Activated T-cell treated with anti-CD3 and anti-CD28 coated beads for 1 hour (primary cell): ENCODE measurements at places on chromosomes 3 and 15.

DNA sequence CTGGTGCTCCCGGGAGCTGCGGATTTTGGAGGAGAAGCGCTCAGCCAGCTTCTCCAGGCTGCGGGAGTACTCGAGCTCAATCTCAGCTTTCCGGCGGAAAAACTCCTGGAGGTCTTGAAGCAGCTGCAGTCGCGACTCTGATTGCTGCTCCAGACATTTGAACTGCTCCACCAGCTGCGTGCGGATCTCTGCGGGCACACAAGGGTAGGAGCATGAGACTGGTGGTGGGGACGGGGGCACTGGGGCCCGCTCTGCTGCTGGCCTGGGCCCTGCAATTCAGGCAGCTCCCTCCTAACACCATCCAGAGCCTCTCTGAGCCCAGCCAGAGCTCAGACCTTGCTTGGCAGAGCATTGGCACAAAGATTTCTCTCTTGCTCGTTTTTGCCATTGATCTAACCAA is 124.7 kb downstream of the SRGAP3 start:
- no peak for DNase-seq

GRCh38 chr3:9224490-9224889 is 25.0 kb downstream of the SRGAP3 start:
- no peak for DNase-seq

DNA sequence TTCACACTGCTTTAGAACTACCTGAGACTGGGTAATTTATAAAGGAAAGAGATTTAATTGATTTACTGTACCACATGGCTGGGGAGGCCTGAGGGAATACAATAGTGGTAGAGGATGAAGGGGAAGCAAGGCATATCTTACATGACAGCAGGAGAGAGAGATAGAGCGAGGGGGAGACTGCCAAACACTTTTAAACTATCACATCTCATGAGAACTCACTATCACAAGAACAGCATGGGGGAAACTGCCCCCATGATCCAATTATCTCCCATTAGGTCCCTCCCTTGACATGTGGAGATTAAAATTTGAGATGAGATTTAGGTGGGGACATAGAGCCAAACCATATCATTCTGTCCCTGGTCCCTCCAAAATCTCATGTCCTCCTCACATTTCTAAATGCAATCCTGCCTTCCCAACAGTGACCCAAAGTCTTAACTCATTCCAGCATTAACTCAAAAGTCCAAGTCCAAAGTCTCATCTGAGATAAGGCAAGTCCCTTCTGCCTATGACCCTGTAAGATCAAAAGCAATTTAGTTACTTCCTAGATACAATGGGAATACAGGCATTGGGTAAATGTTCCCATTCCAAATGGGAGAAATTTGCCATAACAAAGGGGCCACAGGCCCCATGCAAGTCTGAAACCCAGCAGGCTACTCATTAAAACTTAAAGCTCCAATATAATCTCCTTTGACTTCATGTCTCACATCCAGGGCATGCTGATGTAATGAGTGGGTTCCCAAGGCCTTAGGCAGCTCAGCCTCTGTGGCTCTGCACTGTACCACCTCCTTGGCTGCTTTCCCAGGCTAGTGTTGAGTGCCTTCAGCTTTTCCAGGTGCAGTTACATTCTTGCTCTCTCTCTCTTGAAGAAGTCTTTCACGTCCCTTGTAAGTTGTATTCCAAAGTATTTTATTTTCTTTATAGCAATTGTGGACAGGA is 481.7 kb upstream of the TGFBR2 start:
- no peak for DNase-seq

GRCh38 chr3:29695643-29696198 is 414.9 kb downstream of the RBMS3 start:
- no peak for DNase-seq

GRCh38 chr3:137988982-137989381 is 21.0 kb upstream of the CLDN18 start:
- no peak for DNase-seq

DNA sequence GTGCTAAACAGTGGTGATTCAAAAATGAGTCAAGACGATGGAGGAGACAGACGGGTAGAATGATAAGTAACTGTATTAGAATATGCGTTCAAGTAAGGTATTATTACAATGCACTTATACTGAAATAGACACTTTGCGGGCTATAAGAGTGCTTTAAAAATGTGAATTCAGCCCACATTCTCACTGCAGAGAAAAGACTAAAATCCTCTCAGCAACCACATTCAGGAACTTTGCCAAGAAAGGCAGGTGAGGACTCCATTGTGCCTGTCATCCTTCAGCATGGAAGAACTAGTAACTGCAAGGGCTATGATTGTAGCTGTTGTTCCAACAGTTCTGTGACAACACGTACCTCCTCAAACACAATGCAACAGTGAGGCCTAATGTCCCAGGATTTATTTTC is 272.0 kb downstream of the RORA start:
- DNase-seq, result no peak

- DNase-seq, result no peak
Observed at GRCh38 chr3:23859839-23860382, 54.2 kb downstream of the UBE2E1 start.

GRCh38 chr15:74631935-74632560 is 16.4 kb downstream of the CLK3 start:
- peak; percentile 42 for DNase-seq

DNA sequence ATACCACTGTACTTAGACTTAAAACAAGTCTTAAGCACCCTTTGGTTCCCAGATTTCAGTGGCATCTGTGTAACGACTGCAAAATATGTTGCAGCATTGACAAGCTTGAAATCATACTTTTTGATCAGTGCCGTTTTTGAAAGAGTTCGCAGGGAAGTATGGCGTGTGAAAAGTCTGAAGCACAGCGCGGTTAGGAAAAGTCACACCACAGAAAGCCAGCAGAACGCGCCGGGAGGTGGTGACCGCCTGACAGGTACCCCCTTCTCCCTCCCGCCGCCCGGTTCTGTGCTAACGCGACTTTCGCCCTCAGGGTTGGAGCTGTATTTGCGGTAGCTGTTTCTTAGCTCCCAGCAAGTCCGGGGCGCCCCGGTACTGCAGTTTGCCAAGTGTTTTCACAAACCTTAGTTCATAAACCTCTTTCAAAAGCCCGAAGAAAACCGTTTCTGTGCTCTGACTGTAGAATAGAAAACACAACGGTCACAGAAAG is 481 bp upstream of the CRYBG3 start:
- peak; percentile 24 for DNase-seq

GRCh38 chr3:190772831-190773230 is 89.7 kb downstream of the GMNC start:
- no peak for DNase-seq

DNA sequence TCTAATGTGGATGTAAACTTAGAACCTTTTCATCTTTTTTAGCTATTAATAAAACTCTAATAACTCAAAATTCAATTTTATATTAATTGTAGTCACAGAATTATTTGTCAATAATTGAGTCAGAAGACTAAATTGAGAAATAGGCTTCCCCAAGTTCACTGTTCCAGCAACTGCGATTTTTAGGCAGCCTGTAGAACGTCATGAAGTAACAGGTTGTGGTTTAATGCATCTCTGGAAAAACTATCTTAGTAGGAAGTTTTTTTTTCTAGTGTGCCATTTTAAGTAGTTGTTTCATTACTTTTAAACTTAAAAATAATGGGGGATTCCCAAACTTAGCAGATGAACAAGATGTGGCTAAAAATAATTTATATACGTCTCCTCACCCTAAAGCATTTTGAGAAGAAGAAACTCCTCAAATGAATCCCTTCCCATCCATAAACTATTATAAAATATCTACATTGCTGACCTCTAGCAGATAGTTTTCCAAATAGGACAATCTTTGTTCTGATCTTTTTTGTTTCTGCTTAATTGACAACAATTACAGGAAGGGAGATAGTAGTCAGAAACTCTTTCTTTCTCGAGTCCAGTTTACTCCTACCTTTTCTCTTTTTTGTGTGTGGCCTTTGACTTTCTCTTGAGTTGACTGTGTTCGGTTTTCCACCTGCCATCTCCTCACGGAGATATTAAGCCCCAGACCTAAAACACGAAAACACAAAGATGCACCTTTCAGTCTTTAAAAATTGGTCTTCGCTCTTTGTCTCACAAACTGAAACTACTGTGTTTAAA is 43.1 kb downstream of the LRCH3 start:
- DNase-seq, result no peak

- no peak for DNase-seq
Observed at GRCh38 chr3:100023150-100023549, 91.2 kb downstream of the FILIP1L start.

DNA sequence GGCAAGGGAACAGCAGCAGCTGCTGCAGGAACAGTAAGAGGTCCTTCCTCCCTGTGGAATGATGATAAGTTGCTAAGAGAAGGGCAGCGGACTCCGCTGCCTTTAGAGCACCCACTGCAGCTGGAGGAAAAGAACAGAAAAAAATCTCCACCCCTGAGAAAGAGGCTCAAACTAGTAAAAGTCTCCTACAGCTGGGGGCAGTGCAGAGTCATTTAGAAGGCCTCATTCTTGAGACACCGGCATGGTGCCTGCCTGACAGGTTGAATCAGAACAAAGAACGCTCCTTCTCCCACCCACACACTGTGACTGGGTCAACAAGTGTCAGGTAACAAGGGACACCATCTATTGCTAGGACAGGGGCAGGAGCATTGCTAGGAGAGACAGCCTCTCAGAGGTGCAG is 188.4 kb downstream of the ABHD5 start:
- no peak for DNase-seq

- no peak for DNase-seq
Observed at GRCh38 chr15:39242345-39242744, 338.5 kb upstream of the THBS1 start.

DNA sequence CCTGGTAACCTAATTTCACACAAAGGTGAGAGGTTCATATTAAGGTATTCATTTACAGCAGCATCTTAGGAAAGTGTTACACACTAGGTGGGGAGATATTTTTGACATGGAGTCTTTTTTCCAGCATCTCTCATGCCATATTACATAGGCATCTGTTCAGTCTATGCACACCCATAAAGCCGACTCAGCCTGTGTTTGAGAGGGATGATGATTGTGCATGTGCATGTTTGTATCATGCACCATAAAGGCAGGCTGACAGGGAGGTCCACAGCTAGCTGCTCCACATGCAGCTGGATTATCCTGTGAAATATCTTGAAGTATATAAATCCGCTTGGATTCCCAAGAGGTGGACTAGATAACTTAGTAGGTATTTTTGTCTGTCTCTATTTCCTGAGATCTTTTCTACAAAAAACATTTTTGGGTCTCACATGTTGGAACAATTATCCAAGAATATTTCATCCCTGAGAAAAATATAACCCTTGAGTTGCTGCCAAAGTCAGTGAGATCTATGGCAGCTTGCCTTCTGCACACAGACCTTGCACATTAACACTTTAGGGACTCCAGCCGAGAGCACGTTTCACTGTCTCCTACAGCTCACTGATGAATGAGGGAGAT is 288.4 kb upstream of the DPH6 start:
- DNase-seq, result no peak

DNA sequence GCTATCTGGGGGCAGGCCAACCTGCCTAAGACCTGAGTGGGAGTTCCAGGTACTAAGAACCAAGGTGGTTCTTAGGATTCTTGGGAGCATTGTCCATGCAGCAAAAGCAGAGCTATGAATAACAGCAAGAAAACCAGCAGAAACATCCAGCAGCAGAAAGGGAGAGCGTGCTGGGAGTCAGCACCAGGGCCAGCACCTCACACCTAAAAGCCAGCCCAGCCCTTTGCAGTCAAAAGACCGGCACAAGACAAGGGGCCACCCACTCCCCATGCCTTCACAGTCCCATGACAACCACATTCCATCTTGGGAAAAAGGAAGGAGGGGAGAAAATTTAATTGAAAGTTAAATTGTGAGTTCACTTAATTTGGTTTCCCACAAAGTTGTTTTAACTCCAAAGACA is 364.9 kb downstream of the AGBL1 start:
- DNase-seq, result no peak

GRCh38 chr15:54687628-54688027 is 509.1 kb downstream of the RSL24D1 start:
- no peak for DNase-seq

DNA sequence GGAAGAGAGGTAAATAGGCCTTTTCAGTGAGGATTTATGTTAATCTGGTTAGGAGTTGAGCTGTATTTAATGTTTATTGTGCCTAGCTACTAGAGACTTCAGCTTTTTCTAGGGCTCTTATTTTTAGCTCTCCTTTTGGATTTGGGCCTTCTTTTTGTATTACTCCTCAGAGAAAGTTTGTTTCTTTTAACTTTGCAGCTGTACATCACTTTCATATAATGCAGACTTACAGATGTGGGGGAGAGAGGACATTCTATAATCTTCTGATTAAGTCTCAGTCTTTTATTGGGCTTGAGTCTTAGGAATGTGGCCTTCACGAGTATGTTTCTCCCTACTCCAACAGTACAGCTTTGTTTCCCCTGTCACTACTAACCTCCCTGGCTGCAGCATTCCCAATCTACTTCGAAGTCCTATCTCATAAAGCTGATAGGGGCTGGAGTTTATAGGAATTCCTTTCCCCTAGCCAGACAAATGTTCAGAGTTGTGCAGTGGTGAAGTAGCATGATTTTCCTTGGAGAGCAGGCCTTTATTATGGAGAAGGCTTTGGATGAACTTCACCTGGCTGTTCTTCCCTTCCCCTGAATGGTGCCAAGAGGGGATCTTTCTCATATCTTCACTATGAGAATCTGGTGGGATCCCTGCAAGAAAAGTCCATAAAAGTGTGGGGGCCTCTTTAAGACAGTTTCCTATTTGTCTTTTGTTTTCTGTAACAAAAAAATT is 82.2 kb upstream of the CBLB start:
- no peak for DNase-seq

- DNase-seq, result no peak
Observed at GRCh38 chr15:74866090-74866489, 7.1 kb downstream of the SCAMP2 start.

DNA sequence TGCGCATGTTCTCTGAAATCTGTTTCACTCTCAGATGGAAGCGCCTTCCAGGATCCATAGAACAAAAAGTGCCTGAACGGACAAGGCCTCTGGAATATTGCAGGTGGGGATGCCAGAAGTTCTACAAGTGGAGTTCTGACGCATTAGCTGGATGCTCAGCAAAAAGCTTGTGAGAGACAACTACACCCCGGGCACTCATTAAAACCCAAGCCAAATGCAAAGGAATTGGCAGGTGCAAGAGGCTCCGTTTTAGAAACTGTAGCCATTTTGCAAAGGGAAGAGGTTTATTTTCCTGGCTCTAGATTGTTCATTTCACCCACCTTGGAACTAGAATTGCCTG is 35.2 kb upstream of the SLC24A5 start:
- DNase-seq, result no peak

DNA sequence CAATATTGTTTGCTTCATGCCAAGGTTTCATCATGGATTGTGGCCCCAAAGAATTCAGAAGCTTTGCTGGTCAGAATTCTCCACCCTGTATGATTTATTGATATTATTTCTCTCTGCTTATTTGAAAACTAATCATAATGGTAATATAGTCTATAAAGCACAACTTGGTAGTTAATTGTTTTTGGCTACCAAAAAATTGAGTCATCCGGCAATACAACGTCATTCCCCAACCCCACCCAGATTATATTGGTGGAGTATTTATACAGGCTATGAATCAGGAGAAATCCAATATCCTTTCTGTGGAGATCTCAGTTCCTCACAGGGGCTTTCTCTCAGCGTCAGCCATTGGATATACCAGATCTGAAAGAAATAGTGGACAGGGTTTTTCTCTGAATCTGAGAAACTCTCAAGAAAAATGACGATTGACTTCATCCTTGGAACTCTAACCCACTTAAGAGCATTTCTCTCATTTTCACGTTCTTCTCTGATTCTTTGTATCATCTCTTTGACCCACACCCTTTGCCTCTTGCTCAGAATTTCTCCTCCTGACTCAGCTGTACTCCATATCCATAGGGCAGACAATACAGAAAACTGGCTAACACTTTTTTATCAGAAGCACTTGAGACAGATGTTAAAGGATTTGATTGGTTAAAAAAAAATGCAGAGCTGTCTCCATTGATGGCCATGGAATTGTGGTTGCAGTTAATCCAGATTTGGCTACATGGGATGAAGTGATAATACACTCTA is 1055.8 kb upstream of the CADM2 start:
- DNase-seq, result no peak
